CD4-positive, alpha-beta memory T cell (primary cell): ENCODE measurements at places on chromosomes 7 and 10. TPM values are rescaled to one million over a fixed set of nuclear protein-coding genes. Genes with fewer than 3 reads are reported as not detected.
A peak's percentile ranks its signal among the peaks of the same experiment; 100 is the strongest.

CYP2C9 gene
- not detected for total RNA-seq

FGFR2 gene
- total RNA-seq = 0.90 TPM

CAV1 gene
- total RNA-seq = not detected

DNA sequence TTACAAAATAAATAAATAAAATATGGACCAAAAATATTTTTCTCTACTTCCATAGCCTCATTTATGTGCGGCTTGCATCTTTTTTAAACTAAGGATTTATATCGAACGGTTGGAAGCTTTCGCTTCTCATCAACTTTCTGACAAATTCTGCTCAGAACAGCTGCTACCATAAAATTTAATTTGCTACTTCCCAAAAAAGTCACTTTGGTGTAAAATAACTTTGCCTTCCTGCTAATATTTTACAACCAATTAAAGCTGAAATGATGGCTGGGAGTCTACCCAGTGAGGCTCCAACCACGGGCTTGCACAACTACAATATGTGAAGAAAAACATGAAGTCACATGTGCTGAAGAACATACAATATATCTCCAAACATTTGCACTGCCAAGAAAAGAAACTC is 253.1 kb upstream of the NEBL start:
- no peak for DNase-seq
- H3K4me1 ChIP-seq = no peaks in the 10 kb centered on the region
- H3K27me3 ChIP-seq = no peaks in the 10 kb centered on the region
- H3K27ac ChIP-seq = no peak overlapping the region
- no peaks in the 10 kb centered on the region for H3K36me3 ChIP-seq
- no peak overlapping the region for H3K4me3 ChIP-seq

GRCh38 chr10:5094265-5095205 is at the start of gene AKR1C3:
Gene AKR1C3, plus strand, starts transcription at chr10:5094414. Its CDS starts 31 bp downstream, at chr10:5094445.
- peak; percentile 41 for DNase-seq
- H3K27ac ChIP-seq = peak within 1 kb of the TSS; percentile 22
- H3K4me3 ChIP-seq = peak within 1 kb of the TSS; percentile 74

DNA sequence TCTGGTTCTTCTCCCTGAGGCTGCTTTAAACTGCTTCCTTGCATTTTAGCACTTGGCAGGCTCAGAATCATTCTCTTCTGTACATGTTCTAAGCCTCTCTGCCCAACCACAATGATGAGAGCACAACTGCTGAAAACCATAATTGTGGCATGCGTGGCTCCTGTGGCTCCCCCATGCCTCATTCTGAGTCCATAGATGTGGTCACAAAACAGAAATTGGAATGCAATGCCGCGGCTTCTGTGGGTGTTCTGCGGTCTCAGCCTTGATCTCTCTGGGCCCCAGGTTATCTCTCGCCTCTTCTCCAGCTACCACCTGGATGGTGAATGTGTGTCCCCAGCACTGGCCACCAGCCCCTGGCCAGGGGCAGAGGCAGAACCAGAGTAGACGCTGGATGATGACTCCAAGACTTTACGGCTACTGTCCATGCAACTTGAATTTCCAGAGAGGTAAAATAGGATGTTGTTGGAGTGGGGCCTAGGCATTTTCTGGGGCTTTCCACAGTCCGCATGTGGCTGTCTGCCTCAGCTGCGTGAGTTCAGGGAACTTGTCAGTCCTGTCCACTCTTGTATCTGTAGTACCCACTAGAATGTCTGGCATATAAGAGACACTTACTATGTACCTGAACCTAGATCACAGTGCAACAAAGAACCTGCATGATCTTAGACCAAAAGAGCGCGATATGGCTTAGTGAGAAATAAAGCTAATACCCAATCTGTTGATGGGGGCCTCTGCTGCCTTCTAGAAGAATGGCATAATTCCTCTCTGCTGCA is 52.4 kb upstream of the ADRB1 start:
- no peaks in the 10 kb centered on the region for H3K27me3 ChIP-seq
- H3K4me3 ChIP-seq = no peak overlapping the region
- no peak overlapping the region for H3K27ac ChIP-seq
- H3K4me1 ChIP-seq = no peaks in the 10 kb centered on the region

- no peak for DNase-seq
- H3K4me1 ChIP-seq = no peaks in the 10 kb centered on the region
- no peak overlapping the region for H3K27ac ChIP-seq
Measured at GRCh38 chr7:40356871-40357709, 222.3 kb downstream of the SUGCT start.
